ENCODE measurements at places on chromosomes 3 and 15.
A peak's percentile ranks its signal among the peaks of the same experiment; 100 is the strongest.

GRCh38 chr3:34808287-34808686, 831.0 kb upstream of the ARPP21 start:
- DNase-seq: no peak

DNA sequence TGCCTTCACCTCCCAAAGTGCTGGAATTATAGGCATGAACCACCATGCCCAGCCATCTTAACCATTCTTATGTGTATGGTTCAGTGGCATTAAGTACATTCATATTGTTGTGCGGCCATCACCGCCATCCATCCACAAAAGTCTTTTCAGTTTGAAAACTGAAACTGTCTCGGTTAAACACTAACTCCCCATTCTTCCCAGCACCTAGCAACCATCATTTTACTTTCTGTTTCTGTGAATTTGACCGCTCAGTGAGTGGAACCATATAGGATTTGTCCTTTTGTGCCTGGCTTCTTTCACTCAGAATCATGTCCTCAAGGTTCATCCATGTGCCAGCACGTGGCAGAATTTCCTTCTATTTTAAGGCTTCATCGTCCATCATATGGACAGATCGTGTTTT, 5.8 kb downstream of the MCM2 start:
- DNase-seq: no peak

- DNase-seq: no peak
These were observed 184.6 kb upstream of the FEZF2 start for GRCh38 chr3:62557983-62558382.

DNA sequence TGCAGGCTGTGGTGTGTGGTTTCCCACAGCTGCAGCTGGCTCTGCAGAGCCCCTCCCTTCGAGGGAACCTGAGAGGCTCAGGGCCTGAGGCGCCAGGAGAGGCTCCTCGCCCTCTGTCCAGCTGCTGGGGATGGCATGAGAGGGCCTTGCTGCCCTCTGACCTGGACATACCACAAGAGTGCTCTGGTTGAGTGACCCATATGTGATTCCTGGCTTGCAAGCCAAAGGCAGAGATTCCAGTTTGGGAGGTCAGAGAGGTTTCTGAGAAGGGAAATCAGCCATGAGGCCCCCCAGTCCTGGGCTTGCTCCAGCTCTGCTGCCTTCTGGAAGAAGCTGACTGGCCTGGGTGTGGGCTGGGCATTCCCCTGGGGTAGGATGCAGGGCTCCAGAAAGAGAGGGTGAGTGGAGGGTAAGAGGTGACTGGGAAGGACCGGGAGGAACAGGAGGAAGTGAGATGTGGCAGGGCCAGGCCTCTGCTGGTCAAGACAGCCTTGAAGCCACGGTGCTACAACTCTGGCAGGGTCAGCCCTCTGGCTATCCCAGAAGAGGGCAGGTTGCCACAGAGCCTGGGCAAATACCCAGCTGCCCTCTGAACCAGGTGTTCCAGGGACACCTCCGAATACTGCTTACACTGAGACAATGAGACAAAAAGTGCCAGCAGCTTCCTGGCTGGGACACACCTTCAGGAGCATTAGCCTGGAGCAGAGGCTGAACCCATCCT, 16.0 kb upstream of the SRP14 start:
- DNase-seq: peak; percentile 84

All from HCEC 1CT (cell line).